A549 treated with ZK216348 at 1 μM for 4 hours (cell line): ENCODE measurements at places on chromosomes 16 and 17. TPM values are rescaled to one million over a fixed set of nuclear protein-coding genes. Genes with fewer than 3 reads are reported as not detected.

The CYGB gene
- 0.81 to 1.4 TPM (median 1.1 TPM) in 5 replicates for total RNA-seq

The SPEM1 gene
- not detected in 5 replicates for total RNA-seq

The RFFL gene
- 44.3 to 58.0 TPM (median 51.1 TPM) in 5 replicates for total RNA-seq

The NEUROD2 gene
- total RNA-seq = 0.18 TPM in 1 of 5 replicates, not detected in the others

The CLEC18B gene
- 0.12 to 0.84 TPM (median 0.27 TPM) in 5 replicates for total RNA-seq

The CTRL gene
- 1.0 to 2.5 TPM (median 1.4 TPM) in 5 replicates for total RNA-seq

The SREBF1 gene
- total RNA-seq = 60.1 to 95.7 TPM (median 84.1 TPM) in 5 replicates

The RNF222 gene
- total RNA-seq = not detected in 5 replicates
